ENCODE measurements at places on chromosomes 16 and 17.

- no peak for DNase-seq
These were observed 849 bp downstream of the CAPN15 start for GRCh38 chr16:528111-529011.

DNA sequence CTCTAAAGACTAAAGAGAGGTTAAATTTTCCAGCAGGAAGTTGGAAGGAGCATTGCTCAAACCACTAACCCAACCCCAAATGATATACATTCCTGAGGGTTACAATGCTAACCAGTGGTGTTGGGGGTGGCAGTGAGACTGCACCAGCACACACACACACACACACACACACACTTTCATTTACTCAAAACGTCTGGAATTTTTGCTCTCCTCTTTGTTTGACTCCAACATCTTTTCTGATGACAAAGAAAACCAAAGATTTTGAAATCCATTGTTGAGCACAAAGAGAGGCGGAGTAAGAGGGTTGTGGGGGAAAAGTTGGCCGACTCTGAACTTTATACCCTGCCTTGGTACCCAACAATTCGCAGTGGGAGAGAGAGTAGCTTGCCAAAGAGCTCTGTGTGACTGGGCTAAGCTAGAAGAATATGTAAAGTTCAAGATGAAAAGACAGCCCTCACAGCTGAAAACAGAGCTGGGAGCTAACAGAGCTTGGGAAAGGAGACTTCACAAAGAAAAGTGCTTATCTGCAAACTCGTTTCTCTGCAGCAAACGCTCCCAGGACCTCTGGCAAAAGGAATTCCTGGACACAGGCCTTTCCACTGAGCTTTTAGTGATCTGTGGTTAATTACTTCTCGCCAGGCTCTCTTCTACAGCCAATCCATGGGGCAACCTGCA, 426.0 kb upstream of the CDH11 start:
- DNase-seq = no peak

- DNase-seq = no peak
These were observed 775 bp downstream of the SPIRE2 start for GRCh38 chr16:89828870-89829629.

DNA sequence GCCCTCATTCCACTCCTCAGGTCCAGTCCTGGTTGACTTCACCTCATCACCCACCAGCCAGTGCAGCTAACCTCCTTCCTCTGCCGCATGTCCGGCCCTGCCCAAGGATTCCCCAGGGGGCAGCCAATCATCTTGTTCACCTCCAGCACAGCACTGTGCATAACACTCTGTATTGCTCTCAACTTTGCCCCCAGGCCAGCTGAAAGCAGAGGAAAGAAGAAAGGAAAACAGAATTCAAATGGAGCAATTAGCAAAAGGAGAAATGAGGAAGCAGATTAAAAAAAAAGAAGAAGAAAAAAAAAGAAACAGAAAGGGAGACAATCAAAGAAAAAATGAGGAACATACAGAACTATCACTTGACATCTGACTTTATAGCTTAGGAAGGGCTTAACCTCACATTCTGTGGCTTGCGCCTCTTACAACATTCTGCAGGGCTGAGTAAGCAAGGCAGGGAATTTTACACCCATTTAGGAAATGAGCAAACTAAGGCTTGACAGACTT, 26.1 kb downstream of the GAS7 start:
- DNase-seq = no peak

DNA sequence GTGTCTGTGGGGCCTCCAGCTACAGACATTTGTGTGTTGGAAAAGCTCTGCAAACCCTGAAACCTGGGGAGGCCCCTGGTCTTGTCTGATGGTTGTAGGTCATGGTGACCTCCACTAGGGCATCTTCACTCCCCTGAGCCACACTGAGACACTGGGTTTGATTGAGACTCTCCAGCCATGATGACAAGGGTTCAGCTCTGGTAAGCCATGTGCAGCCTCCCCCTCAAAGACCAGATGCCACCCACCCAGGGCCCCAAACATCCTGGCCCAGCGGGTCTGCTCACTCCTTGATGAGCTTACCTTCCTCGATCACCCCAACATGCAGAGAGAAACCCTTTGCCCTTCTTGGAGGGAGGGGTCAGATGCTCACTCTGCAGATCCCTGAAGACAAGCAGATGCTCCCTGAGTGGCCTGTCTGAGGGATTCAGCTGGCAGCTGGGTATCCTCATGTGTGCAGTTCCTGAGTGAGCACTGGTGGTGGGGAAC, 101.6 kb downstream of the METRNL start:
- DNase-seq = no peak

DNA sequence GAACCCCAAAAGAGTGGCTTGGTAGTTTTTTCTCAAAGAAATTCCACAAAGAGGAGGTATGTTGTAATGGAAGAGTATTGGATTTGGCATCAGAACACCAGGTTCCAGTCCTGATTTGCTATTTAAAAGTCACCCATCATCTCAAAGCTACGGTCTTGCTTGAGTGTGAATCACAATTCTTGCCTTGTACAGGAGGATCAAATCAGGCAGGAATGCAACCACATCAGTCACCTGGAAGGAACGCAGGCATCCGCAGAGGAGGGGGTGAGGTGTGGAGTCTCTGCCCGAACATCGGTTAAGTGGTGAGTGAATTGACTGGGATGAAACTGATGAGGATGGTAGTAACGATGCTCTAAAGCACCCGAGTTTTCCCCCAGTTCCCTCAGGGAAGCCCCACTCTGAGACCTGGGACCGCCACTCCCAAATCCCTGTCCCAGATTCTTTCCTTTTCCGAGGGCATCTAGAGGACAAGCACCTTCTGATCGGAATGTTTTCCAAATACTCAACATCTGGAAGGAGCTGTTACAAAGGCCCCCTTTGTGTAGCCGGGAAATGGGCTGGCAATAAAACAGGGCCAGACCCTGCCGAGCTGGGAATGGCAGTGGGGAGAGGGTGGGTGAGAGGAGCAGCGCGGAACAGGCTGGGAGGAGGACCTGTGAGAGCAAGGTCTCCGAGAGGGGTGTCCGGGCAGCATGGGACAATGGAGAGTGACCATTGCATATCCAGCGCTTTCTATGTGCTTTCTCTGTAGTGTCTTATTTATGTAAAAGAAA, 469.6 kb downstream of the SLC39A11 start:
- no peak for DNase-seq

- DNase-seq = no peak
These were observed 139.8 kb downstream of the GSG1L start for GRCh38 chr16:27923751-27924150.

DNA sequence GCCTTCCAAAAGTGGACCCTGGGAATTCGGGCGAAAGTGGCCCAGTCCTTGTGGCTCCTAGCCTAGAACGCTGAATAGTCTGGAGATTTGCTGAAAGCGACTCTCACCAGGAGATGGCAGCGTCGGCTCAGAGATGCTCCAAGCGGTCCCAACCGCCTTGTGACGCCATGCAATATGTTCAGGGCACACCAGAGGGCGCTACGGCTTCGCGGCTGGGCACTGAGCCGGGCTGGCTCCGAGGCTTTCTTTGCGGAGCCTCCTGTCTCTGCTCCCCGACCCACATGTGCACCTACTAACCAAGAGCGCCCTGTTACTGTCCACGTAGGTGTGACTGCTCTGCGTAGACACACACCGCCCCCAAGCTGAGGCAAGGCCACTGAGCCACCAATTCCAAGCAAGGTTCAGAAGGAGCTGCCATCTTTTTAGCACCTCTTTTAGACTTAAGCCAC, 36.9 kb downstream of the SYCE1L start:
- peak; percentile 76 for DNase-seq

- DNase-seq = no peak
These were observed 15.2 kb downstream of the ITGA3 start for GRCh38 chr17:50070908-50071680.

GRCh38 chr16:56191156-56191815, at the start of gene GNAO1:
TSS of gene GNAO1 (plus strand) at chr16:56191489. CDS start at chr16:56192236, 747 bp downstream.
- peak; percentile 69 for DNase-seq

GRCh38 chr16:80147026-80147655, 393.7 kb upstream of the DYNLRB2 start:
- DNase-seq = no peak

GRCh38 chr16:88274847-88275246, 107.9 kb upstream of the ZNF469 start:
- DNase-seq = no peak

DNA sequence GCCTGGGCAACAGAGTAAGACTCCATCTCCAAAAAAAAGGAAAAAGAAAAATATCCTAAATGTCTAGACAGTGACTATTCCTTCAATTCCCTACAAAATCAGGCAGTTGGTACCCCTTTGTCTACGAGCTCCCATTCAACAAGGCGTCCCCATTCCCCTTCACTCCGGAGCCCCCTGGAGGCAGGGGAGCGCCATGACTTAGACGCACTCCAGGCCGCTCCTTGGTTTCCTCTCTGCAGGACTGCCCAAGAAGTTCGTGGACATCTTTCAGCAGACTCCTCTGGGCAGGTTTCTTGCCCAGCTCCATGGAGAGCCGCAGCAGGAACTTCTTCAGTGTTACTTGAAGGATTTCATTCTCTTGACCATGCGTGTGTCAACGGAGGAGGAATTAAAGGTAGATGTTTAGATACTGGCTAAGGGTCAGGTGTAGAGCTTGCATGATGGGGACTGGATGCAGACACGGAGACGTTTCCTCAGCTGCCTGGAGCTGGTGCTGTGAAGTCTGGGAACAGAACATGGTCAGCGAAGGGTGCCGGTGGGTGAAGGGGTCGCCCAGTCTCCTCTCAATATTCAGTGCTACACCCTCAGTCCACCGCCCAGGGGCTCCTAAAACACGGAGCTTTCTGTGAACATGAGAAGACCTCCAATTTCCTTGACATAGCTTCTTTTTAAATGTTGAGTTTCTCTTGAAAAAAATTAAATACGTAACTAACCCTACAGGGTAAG, 53.3 kb upstream of the ENDOV start:
- DNase-seq = no peak

DNA sequence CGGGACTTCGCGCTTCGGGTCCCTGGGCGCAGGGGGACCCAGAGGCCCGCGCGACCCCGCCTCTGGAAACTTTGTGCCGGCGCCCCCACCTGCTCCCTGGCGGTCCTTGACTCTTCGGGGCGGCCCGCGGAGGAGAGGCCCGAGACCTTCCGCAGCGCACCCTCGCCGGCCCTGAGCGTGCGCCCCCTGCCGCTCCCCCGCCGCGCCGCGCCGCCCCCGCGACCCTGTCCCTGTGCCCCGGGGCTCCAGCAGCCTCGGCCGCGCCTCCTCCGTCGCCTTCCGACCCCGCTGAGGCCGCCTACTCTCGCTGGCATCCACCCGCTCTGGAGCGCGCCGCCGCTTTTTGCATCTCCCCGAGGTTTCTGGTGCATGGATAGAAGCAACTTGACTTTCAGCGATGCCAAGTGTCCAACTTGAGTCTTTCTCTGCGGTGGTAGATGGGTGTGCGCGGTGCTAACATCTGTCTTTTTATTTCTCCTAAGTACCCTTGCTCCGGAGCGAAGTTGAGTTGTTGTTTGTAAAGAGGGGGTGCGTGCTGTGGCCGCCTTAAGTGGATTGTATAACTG, 414 bp downstream of the DUSP14 start:
- peak; percentile 27 for DNase-seq

- DNase-seq = no peak
These were observed 28.0 kb upstream of the DUSP14 start for GRCh38 chr17:37461668-37462067.

GRCh38 chr16:3119701-3120408, 7.5 kb downstream of the ZNF205 start:
- no peak for DNase-seq

- DNase-seq = no peak
These were observed 9.1 kb downstream of the SOX8 start for GRCh38 chr16:990516-991291.

GRCh38 chr17:8964801-8965393, 610 bp downstream of the PIK3R5 start:
- DNase-seq = no peak

DNA sequence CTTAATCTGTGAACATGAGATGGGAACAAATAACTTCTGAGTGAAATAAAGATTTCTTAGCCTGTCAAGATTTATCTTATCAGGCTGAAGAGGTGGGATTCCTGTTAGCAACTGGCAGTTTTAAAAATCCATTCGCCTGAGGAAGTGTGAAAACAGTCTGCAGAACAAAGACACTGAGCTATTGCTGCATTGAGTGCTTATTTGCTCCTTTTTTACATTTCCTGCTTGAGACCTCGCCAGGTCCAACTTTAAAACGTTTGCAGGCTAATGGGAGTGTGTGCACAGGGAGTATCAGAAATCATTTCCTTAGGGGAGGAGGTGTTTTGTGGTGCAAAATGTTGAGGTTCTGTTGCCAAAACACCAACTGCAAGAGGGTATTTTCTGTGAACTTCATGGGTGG, 957.8 kb upstream of the RBFOX1 start:
- DNase-seq = no peak

GRCh38 chr16:67726106-67727034, 7.3 kb upstream of the GFOD2 start:
- DNase-seq = no peak

DNA sequence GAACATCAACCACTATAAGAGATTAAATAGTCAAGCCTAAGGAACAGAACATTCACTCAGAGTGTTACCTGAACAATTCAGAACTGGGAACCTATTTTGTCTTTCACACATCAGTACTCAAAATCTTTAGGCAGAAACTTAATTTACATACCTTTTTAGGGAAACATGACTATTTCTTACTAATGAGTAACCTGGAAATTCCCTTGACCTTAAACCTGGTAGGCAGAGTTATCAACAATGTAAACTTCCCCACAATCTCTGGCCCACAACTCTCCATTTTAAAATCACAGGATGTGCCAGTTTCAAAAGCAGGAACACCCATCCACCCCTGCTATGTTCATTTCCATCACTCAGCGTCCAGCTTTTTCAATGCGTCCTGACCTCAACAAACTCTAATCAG, 132.9 kb upstream of the ANKFN1 start:
- no peak for DNase-seq

GRCh38 chr17:36813957-36814563, 123.2 kb upstream of the LHX1 start:
- DNase-seq = no peak

DNA sequence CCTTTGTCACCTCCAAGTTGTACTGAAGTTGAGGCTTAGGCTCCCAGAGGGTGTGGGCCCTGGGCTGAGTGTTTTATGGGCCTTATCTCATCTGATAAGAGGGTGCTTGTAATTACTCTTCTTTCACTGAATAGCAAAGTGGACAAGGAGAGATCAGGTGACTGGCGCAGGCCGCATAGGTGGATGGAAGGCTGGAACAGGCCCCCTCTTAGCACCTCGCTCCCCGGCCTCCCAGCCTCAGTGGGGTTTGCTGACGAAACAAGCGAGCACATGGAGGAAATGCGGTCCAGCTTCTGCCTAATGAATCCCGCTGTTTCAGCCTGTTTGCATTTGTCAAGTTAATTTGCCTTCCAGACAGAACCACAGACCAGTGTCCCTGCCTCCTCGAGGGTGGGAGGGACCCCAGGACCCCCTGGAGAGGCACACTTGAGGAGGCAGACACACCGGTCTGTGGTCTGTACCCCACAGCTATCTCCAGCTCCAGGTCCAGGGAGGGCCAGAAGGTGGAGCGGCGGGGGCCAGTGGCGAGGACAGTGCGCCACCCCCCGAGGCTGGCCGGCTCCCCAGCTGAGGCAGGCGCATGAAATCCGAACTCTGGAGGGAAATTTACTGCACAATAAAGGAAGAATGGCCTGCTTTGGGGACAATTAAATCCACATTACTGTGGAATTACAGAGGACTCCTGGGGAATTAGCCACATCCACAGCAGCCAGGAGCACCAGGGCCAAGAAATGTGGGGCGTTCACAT, 123.4 kb downstream of the NTN1 start:
- no peak for DNase-seq

Data from NCI-H2107 (cell line).